Astrocyte (in vitro differentiated cells and primary cell): ENCODE measurements at places on chromosomes 5 and 9. TPM values are rescaled to one million over a fixed set of nuclear protein-coding genes. Genes with fewer than 3 reads are reported as not detected.

- DNase-seq: no peak
- no peak overlapping the region for H3K27ac ChIP-seq
- H3K36me3 ChIP-seq: no peaks in the 10 kb centered on the region
- H3K4me3 ChIP-seq: no peak overlapping the region
- no peaks in the 10 kb centered on the region for H3K4me1 ChIP-seq
Measured at GRCh38 chr9:21081999-21082398, 4.3 kb upstream of the IFNB1 start.

GRCh38 chr5:96350678-96351077 lies 82.4 kb downstream of the PCSK1 start:
- no peaks in the 10 kb centered on the region for H3K27me3 ChIP-seq
- H3K27ac ChIP-seq: no peak overlapping the region
- DNase-seq: no peak
- no peaks in the 10 kb centered on the region for H3K4me1 ChIP-seq
- H3K4me3 ChIP-seq: no peak overlapping the region

The NCS1 gene
- total RNA-seq: 119 and 126 TPM in 2 replicates

The RASEF gene
- 0.72 and 0.91 TPM in 2 replicates for total RNA-seq

The PDGFRB gene
- total RNA-seq: 78.8 and 96.6 TPM in 2 replicates

The GDA gene
- total RNA-seq: not detected in 2 replicates
